ENCODE measurements at places on chromosomes 3 and 15.
A peak's percentile ranks its signal among the peaks of the same experiment; 100 is the strongest.

DNA sequence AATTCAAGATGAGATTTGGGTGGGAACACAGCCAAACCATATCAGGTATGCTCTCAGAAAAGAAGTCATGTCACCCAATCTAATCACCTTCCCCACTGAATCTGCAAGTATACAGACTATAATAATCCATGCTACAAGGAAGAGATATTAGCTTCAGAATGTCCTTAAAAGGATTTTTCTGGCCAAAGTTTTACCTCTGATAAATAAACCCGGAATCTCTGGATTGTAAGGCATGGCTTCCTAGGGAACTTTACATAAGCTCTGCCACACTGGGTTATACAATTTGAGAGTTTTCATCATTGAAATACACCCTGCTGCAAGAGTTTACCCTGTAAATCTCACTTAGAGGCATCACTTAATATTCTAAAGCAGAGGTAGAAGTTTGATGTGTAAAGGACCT lies 330.5 kb upstream of the KCNMB2 start:
- DNase-seq: no peak

GRCh38 chr3:40009991-40010390 lies 200.6 kb downstream of the MYRIP start:
- DNase-seq: peak; percentile 39

- no peak for DNase-seq
Measured at GRCh38 chr3:14273901-14274611, 95.4 kb downstream of the LSM3 start.

GRCh38 chr15:48993380-48993779 lies 29.7 kb upstream of the SHC4 start:
- no peak for DNase-seq

- DNase-seq: no peak
Measured at GRCh38 chr3:195068084-195069080, 202.6 kb downstream of the XXYLT1 start.
